ENCODE measurements at places on chromosomes 3 and 15.

GRCh38 chr15:98746375-98747155, 98.2 kb downstream of the IGF1R start:
- DNase-seq, result no peak

- DNase-seq, result no peak
These were observed 251.9 kb downstream of the CDIN1 start for GRCh38 chr15:36831125-36831903.

GRCh38 chr15:101684384-101684783, 32.2 kb upstream of the TM2D3 start:
- no peak for DNase-seq

DNA sequence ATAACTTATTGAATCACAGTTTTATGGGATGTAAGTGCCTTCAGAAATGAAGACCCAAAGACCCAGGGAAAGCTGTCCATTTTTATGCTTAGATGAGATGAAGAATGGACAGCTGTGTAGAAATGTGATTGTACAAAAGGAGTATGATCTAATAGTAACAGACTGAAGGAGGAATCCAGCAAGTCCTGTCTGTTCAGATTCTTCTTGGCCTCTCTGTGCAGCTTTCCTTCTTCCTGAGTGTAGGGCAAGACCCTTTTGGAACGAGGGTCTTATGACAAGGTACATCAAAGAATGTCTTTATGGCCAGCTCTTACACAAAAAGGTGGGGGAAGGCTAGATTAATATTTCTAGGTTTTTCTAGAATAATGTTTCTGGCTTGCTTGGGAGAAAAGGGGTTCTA, 1.4 kb upstream of the KIF23 start:
- DNase-seq, result no peak

- no peak for DNase-seq
These were observed 404.8 kb downstream of the PTPRG start for GRCh38 chr3:61966200-61966599.

DNA sequence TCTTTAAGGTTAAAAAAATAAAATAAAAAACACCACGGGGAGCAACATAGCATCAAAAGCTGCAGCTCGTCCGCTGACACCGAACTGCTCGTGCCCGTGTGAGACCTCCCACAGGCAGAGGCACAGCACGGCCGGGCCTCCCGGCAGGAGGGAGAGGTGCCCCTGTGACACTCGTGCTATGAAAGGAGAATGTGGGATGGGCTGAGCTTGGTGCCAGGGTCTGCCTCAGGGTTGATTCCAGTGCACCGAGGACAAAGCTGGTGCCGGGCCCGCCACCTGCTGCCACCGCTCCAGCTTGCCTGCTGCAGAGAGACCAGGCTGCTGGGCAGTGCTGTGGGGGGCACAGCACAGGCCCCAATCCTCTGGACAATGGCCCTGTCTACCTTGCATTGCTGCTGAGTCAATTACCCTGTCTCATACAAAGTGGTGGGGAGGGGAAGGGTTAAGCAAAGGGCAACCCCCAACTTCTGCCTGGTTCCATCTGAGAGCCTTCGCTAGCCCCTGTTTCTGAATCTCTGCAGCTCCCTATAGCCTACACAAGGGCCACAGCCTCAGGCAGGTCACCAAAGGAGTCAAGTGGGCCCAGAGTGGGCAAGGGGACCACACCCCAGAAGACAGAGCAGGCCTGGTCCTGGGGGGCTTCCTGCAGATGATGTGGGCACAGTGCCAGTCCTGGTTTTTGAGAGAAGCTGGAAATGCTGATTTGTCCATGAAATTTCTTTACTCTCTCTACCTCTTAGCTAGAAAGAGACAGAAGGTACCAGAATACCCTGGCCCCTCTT, 74.0 kb upstream of the SNRPA1 start:
- no peak for DNase-seq

GRCh38 chr3:183338520-183338919, 85.5 kb downstream of the B3GNT5 start:
- no peak for DNase-seq

GRCh38 chr15:35115155-35115725, 30.1 kb upstream of the NANOGP8 start:
- no peak for DNase-seq

DNA sequence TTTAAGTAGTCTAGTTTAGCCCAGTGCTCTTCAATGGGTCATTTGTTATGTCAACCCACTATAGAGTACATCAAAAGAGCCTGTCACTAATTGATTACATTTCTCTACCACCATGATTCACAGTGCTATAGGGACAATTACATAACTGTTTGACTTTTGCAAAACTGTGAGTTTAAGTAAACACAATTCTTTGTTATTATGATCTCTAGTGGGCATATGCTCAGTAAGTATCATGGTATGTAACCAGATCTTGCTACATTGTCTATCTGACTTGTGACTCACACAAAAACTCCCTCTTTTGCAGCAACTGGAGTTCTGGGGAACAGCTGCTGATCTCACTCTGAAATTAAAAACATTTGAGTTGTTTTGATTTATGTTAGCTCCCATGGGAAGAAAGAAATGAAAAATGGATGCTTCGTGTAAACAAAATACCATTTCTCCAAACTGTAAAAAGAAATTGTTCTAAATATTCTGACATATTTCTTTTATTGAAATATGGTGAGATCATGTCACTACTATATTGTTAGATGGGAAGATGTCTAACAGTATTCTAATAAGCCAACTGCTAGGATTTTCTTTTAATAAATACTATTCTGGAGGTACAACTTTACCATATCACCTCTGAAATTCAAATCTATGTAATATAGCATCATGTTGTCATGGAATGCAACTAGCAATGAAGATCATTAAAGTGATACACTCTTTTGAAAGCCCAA, 470.4 kb downstream of the ROBO1 start:
- DNase-seq, result no peak

DNA sequence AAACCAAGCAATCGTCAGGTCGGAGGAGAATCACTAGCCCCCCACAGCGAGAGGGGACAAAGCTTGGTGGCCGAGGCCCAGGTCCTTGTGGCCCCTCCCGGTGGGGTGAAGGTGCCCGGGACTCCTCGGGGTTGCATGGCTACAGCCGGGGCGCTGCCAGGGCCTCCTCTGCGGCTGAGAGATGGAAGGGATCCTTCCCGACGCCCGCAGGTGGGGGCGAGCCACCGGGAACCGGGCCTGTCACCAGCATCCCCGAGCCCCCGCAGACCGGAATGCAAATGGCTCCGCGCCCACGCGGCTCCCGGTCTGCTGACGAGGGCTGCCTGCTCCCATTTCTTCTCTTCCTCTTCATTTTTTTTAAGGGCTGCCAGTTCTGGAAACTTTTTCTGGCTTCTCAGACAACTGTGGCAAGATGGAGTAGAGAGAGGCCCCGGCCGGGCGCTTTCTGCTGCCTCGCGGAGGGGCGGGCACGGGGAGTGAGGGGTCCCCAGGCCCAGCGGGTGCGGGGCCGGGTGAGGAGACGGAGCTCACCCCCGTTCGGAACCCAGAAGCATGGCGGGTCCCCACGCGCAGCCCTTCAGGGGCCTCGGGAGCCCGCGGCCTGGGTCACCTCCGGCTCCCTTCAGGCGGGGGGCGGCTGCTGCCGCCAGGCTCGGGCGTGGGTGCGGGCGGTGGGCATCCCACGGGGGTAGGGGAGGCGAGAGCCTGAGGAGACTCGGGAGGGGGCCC, 27.5 kb downstream of the MELTF start:
- DNase-seq, result no peak

DNA sequence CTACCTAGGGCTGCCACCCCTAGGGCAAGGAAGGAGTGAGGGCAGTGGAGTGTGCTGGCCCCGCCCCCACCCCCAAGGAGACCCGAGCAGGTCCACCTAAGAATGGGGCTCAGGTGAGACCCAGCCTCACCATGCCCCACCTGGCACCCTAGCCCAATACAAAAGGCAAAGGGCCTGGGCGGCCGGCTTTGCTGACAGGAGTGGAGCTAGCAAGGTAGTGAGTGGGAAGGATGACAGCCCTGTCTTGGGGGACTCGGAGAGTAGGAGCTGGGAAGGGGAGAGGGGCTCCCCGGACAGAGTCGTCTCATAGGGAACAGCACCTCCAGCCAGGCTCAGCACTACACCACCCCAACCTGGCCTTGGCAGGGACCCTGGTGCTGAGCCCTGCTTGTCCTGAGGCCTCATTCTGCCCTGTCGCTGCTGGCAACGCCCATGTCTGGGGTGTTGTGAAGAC, 12.1 kb downstream of the C15orf39 start:
- no peak for DNase-seq

DNA sequence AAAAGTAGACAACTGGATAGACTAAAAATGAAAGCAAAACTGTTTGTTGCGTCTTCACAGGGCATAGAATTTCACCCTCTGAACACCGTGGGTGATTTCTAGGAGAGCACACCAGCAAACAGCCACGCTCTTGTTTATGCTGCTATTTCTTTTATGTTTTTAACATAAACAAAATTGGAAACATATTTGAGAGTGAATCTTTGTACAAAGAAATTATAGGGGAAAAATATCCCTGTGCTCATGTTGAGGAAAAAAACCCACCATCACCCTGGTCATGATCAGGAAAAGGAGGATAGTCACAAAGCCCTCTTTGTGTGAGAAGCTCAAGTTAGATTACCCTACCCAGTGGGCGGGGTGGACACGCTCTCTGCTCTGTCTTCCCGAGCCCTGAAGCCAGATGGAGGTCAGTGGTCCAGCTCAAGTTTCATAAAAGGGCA, 313.3 kb downstream of the SATB1 start:
- peak; percentile 31 for DNase-seq

DNA sequence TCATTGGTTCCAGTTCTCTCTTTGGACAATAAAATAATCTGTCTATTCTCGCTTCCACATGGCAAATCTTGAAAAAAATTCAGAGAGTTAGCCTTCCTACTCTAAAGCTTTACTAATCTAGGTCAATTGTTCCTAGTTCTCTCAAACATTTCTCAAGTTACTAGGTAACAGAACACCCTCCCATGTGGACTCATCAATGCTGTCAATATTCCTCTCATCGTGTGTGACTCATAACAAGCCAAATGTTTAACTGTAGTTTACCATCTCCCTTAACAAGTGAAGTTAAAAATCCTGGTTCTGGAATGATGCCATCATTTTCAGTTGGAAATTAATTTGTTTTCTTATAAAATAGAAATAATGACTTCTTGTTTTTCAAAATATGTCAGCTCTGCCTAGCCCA, 438.6 kb downstream of the ROBO1 start:
- DNase-seq, result no peak

- DNase-seq, result no peak
These were observed 1076.1 kb downstream of the AGBL1 start for GRCh38 chr15:87155771-87156170.

DNA sequence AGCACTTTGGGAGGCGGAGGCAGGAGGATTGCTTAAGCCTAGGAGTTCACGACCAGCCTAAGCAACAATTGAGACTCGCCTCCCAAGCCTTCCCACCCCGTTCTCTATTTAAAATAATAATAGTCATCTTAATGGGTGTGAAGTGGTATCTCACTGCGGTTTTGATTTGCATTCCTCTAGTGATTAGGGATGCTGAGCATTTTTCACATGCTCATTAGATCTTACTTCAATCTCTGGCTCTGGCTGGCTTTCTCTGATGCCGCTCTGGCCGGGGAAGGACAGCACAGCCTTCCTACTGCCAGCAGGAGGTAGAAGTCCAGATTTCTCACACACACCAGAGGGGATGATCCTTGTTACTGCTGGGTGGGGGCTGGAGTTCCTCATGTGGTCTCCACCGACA, 7.4 kb upstream of the EIF4A2 start:
- DNase-seq, result no peak

DNA sequence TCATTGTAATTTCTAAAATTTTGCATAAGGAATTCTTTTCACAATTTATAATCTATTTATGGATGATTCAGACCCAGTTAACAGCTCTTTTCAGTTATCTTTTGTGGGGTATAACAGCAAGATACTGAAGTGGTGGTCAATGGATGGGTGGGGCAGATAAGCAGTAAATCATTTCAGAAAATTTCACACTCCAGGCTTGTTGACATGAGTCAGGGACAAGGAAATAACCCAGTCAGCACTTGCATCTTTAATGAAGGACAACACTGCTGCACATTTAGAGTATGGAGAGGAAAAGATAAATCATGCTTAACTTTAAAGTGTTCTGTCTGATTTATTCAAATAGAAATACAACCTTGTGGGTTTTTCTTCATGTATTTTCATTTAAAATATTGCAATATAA, 181.6 kb downstream of the ROBO1 start:
- DNase-seq, result no peak

GRCh38 chr3:113590983-113591382, 58.6 kb downstream of the SIDT1 start:
- no peak for DNase-seq

GRCh38 chr3:59526999-59527398, 477.2 kb upstream of the CFAP20DC start:
- DNase-seq, result no peak

DNA sequence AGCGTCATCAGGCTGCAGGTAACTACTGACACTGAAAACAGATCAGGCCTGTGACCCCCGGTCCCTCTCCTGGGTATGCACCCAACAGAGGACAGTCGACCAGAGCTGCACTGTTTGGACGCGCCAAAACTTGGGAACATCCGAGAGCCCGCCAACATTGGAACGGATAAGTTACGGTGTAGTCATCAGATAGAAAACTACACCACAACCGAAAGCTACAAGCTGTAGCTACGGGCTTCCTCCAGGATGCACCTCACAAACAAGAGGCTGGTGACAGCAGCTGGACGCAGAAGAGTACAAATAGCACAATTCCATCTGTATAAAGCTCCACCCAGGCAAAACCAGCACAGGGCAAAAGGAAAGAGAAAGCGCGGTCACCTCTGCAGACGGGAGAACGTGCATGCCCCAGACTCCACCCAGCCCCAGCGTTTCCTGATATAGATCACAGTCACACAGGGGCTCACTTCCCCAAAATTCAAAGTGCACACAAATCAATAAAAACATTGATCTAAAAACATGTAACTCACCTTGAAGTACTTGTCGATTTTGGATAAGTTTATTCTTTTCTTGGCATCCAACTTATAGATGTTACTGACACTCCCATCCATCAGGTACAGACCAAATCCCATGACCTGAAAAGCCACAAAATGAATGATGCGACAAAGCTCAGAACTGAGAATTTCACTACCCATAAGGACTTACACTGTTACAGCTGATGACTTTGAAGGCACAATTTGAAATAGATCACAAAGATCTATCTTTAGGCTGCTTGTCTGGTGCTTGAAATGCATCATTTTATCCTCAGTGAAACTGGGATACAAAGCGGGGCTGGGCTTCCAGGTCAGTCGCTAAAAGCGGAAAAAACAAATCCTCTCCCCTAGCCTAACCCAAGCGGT, 43.3 kb downstream of the CYFIP1 start:
- DNase-seq, result no peak

- DNase-seq, result no peak
These were observed 292.6 kb downstream of the NFKBIZ start for GRCh38 chr3:102141928-102142239.

- DNase-seq, result peak; percentile 87
These were observed at the start of gene RFX7 for GRCh38 chr15:56243163-56244037. TSS of gene RFX7 (minus strand) at chr15:56243879. CDS start at chr15:56243285, 594 bp downstream.

- no peak for DNase-seq
These were observed 84.6 kb upstream of the DCBLD2 start for GRCh38 chr3:98986073-98986472.

- no peak for DNase-seq
These were observed 73.1 kb downstream of the FGF7 start for GRCh38 chr15:49495993-49496753.

GRCh38 chr3:45730409-45731154, 41.4 kb downstream of the SACM1L start:
- DNase-seq, result no peak

Data from activated naive CD8-positive, alpha-beta T cell treated with anti-CD3 and anti-CD28 coated beads, Interleukin-2, amount 10 ng/mL, durations not matched to agents 7 days and 5 days (primary cell).